ENCODE measurements at places on chromosomes 3 and 15.

GRCh38 chr3:127770671-127771355 is 51.5 kb downstream of the MGLL start:
- no peak for DNase-seq

GRCh38 chr15:65921780-65922179 is 52.5 kb downstream of the RAB11A start:
- DNase-seq = no peak

DNA sequence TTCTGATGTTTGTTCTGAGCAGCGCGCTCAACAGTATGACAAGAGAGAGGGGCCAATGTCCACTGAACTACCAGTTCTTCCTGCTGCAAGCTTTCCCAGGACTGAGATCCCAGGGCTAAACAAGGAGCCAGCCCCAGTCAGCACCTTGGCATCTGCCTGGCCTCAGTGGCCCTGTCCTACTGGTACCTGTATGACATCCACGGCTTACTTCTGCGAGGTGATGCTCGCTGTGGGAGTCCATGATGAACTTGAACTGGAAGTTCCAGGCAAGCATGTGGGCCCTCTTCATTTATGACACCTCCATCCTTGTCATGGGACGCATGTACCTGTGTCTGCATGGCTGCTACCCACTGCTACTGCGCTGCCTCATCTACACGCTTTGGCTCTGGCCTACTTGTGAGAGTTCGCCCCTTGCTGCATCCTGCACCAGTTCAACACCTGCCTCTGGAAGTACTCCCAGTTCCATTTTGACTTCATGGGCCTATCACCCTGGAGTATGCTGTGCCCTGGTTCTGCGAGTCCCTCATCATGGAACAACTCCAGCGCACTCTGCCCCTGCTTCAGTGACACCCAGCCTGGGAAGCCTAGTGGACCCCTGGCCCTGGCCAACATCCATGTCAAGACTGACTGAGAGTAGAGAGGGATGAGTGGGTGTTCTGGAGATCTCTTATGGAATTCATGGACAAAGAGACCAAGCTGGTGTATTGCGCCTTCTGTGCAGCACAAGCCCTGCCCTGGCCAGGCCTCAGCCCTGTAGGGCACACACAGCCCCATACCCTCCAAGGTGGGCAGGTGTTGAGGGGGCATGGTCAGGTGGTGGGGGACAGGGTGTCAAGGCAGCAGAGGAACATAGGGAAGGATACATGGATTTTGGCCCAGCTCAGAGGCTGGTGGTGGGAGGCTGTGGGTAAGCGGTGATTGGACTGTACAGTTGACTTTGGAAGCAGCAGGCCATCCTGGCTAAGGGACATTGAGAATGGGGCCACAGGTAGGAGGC is 246.8 kb downstream of the NLGN1 start:
- no peak for DNase-seq

GRCh38 chr3:182879031-182879611 is 85.8 kb downstream of the ATP11B start:
- DNase-seq = no peak

DNA sequence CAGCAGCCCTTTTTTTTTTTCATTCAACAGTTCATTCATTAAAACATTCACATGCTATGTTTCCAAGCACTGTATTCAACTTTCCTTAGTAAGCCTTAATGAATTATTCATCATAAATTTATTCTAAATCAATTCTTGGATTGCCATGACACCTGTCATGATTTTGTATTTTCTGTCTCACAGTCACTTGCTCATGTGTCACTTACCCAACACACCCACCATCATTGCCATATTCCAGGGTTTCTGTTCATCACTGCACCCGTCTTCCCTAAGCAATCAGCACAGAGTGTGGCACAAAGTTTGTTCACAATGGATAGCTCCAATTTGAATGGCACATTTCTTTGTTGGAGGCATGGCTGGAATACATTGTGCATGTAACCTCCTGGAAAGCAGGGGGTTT is 27.2 kb downstream of the CPNE4 start:
- no peak for DNase-seq

DNA sequence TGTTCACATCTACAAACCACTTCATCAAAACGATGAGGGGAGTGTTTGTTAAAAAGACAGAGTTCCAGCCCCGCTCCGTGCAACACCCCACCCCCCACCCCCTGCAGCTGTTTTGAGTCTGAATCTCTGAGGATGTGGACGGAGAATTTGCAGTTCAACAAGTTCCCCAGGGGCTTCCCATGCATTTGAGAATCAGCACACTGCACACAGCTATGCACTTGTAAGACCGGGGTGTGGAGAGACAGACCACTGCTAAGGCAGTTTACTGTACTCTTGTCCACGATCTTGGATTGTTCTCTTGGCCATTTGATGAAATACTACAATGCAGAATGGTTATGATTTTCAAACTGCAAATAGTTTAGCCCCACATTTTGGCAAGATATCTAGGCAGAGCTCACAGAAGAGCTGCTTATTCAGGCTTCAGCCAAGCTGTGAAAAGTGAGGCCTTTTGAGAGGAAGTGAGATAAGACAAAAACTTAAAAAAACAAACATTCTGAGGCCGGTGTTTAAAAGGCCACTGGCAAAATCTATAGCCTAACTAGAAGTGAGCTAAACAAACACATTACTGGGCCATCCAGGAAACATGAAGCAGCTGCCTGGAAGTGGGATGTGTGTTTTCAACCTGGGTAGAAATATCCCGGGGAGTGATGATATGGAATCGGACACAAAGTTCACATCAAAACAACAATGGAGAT is 308.2 kb upstream of the ADAMTS9 start:
- no peak for DNase-seq

DNA sequence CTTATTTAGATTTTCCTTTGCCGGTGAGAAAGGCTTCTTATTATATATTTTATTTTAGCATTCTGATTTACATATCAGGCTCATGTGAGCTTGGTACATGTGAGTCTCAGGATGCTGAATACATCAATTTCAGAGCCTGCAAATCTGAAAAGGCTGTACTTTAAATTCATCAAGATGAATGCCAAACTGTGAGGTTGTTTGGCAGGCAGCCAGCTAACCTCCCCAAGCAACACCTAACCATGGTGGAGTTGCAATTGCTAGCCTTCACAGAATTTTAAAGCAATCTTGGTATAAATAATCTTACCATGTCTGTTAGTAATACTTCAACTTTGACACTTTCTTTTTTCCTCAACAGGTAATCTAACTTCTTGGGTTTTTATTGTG is 252.5 kb downstream of the CDIN1 start:
- DNase-seq = no peak

GRCh38 chr3:189572249-189572648 is 58.9 kb upstream of the TP63 start:
- no peak for DNase-seq

- DNase-seq = no peak
Measured at GRCh38 chr3:155426524-155427230, 133.2 kb upstream of the STRIT1 start.

DNA sequence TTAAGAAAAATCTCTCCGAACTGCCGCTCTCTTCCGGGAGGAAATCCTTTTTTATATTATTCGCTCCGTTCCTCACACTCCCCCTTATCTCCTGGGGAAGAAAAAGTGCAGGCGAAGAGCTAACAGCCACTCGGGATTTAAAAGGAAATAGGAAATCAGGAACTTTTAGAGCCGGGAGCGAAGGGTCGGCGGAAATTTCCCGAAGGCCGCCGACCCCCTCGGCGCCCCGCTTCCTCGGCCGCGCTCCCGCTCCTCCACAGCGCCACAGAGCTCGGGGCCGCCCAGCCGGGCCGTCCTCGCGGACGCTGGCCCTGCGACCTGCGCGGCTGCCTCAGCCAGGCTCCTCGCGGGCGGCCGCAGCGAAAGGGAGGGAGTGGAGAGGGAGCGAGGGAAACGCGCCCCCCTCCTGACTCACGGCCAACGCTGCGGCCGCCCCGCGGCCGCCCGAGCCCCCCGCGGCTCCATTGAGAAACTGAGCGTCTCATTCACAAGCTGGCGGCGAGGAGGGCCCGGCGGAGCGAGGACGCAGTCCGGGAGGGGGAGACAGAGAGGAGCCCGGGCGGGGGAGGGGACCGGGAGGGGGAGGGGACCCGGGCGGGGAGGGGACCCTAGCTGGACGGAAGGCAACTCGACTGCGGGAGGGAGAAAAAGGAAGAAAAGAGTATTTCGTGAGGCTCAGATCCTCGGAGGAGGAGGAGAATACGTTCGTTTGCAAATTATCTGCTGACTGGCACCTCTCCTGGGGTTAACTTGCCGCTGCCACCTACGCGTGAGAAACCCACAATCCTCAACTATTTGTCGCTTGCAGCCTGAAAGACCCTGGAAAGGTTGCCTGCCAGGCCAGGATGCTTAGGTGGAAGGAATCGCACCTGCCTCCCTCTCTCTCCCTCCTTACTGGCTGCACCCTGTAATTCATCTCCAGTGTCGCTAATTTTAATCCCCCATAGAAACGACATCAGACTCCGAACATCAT is at the start of gene PTPN9:
Gene PTPN9 (minus strand): TSS at position 368 of the 973 bp plus-strand sequence. CDS start 539 bp downstream, outside the sequence.
- peak; percentile 84 for DNase-seq

DNA sequence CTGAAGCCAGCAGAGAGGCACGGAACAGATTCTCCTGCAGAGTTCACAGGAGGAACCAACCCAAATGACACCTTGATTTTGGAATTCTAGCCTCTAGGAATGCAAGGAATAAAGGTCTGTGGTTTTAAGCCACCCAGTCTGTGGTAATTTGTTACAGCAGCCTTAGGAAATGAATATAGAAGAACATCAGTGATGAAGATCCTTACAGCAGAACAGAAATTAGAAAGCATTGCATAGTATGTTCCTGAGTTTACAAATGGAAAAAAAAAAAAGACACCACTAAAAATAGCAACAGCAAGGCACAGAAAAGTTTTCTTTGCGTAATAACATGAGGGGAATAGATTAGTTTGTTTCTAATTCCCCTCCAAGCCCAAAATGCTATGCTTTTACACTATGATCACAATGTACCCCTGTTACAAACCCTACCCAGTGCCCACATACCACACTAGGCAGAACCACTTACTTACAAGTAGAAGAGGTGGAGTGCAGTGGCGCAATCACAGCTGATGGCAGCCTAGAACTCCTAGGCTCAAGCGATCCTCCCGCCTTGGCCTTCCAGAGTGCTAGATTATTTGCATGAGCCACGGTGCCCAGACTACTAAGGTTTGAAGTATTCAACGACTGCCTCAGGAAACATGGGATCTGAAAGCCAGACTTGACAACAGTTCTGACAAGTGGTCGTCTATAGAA is 84.3 kb downstream of the SHQ1 start:
- no peak for DNase-seq

DNA sequence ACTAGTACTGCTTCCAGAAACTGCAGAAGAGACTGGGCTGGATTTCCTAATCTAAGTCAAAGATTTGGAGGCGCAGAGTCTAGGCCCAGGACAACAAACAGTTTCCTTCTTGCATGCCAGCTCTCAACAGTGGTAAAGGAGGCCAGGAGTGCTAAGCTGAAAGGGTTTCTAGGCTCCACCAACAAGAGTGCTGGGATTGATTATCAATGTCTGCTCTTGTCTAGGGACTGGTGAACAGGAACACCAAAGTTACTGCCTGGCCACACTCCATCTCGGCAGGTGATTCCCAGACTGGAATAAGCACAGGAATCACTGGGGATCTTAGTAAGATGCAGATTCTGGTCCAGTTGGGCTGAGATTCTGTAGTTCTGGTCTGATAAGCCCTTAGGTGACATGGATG is 22.8 kb upstream of the FGD5 start:
- no peak for DNase-seq

DNA sequence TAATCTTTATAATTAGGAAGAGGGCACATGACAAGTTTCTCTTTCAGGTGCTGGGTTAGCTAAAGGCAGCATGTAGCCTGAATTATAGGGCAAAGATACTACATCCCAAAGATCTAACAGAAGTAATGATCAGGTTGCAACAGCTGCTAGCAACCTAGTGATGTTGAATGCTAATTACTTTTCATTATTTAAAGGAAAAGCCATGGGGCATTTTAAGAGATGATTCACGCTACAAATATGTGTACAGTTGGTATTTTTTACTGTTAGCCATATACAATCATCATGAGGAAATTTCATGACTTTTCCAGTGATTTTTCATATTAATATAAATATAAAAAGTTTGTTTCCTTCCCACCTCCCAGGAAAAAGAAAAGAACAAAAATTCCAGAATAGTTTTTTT is 43.0 kb downstream of the NEK10 start:
- DNase-seq = no peak

DNA sequence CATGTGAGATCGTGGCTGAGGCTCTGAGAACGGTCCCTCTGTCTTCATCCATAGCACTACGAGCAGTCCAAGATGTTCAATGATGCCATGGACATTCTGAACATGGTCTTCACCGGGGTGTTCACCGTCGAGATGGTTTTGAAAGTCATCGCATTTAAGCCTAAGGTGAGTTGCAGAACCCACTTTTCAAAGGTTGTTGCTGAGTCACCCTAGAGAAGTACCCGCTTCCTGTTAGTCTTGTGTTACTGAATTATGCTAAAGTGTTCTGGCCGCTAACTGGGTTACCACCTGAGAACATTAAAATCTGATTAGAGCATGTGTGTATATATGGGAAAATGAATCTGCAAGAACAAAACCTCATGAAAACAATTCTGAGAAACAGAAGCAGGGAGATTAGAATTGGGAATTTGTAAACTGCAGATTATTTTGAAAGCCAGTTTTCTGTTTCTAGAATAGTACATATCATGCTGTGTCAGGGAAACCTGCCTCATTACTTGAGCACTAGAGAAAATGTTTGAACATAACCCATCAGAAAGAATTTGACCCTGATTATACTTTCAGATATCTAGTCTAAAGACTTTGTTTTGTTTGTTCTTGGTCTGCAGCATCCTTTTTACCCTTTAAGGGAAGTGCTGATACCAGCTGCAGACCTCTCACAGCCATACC is 92.6 kb downstream of the CHDH start:
- peak; percentile 7 for DNase-seq

DNA sequence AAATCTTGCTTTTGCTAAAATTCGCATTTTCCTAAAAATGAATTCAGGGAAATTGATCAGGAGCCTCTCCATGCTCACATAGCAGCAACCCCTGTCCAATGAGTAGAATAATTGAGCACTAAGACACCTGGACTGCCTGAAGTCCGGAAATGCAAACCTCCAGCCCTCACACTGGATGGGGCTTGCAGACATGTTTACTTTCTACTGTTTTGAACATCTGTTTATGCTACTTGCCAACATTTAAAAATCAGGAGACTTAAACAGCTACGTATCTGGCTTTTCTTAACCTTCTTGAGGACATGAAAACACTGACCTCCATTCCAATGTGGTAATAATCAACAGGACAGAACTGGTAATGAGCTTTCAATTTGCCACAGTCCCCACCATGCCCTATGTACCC is 184.4 kb downstream of the SHOX2 start:
- no peak for DNase-seq

- DNase-seq = no peak
Measured at GRCh38 chr3:161305095-161305991, 66.0 kb downstream of the SPTSSB start.

GRCh38 chr3:10283638-10284037 is 9.1 kb downstream of the GHRL start:
- DNase-seq = no peak

GRCh38 chr15:29364426-29365078 is 94.9 kb upstream of the NSMCE3 start:
- DNase-seq = no peak

Data from stimulated activated naive CD8-positive, alpha-beta T cell treated with anti-CD3 and anti-CD28 coated beads, Interleukin-15, Interleukin-2, amounts not matched to agents 100 U/mL and 50 U/mL, for 24 hours (primary cell).